Right cardiac atrium (tissue), 5 donors: ENCODE measurements at places on chromosomes 7 and 10. TPM values are rescaled to one million over a fixed set of nuclear protein-coding genes. Genes with fewer than 3 reads are reported as not detected.

Gene SH3PXD2A
- 31.7 TPM for total RNA-seq

Gene BLNK
- total RNA-seq: 1.7 TPM

Gene BTBD16
- 0.17 TPM for total RNA-seq

Gene MYO3A
- not detected for total RNA-seq

Gene NKX1-2
- not detected for total RNA-seq

Gene CNPY1
- total RNA-seq: not detected

Gene DYNC1I1
- total RNA-seq: 20.5 TPM

Gene ODAD2
- total RNA-seq: not detected

Gene LRRC17
- total RNA-seq: 3.0 TPM

Gene SPDYE9
- not detected for total RNA-seq

Gene CACNB2
- total RNA-seq: 41.0 TPM

Gene STEAP2
- total RNA-seq: 42.1 TPM

Gene HIF1AN
- total RNA-seq: 41.1 TPM

Gene CYP17A1
- not detected for total RNA-seq

Gene PYROXD2
- total RNA-seq: 8.2 TPM

Gene CYP2W1
- total RNA-seq: not detected

Gene GRM3
- not detected for total RNA-seq

Gene AKR1C8
- 0.21 TPM for total RNA-seq

Gene GPAM
- 31.1 TPM for total RNA-seq

Gene NEURL1
- total RNA-seq: 0.17 TPM

Gene CLEC5A
- total RNA-seq: 0.33 TPM

Gene PIP
- total RNA-seq: not detected

Gene HOXA5
- total RNA-seq: not detected

Gene HYAL4
- total RNA-seq: 0.42 TPM

Gene CUZD1
- total RNA-seq: 0.53 TPM

Gene MTERF1
- 7.6 TPM for total RNA-seq

Gene ELFN1
- 13.7 TPM for total RNA-seq

Gene PTF1A
- not detected for total RNA-seq

Gene SPDYE2
- not detected for total RNA-seq

Gene GOLGA7B
- 7.4 TPM for total RNA-seq

Gene CTAGE15
- not detected for total RNA-seq
